Stimulated activated CD4-positive, alpha-beta T cell treated with anti-CD3 and anti-CD28 coated beads, TNF-alpha, amount 100 ng/mL, for 1 hour (primary cell): ENCODE measurements at places on chromosomes 2 and 18.

- DNase-seq, result no peak
Measured at GRCh38 chr2:79910643-79911042, 393.9 kb downstream of the LRRTM1 start.

- DNase-seq, result no peak
Measured at GRCh38 chr2:14552286-14552685, 80.2 kb upstream of the LRATD1 start.

- no peak for DNase-seq
Measured at GRCh38 chr2:220011859-220012258, 384.4 kb downstream of the SLC4A3 start.

DNA sequence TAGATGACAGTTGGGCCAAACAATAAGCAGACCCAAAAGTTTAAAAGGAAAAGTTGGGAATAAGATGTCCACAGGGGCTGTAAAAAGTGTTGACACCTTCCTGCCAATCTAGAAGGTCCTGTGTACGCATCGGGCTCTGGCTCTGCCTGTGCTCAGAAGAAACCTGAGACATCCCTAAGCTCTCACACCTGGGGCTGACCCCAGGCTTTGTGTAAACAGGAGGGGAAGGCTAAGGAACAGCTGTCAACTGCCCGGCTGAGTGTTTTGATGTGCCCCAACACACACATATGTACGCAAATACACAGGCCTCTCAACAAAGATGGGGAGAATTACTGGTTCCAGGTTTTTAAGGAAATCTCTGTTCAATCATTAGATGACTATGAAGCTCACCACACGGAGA, 59.5 kb downstream of the TMEM131 start:
- no peak for DNase-seq

DNA sequence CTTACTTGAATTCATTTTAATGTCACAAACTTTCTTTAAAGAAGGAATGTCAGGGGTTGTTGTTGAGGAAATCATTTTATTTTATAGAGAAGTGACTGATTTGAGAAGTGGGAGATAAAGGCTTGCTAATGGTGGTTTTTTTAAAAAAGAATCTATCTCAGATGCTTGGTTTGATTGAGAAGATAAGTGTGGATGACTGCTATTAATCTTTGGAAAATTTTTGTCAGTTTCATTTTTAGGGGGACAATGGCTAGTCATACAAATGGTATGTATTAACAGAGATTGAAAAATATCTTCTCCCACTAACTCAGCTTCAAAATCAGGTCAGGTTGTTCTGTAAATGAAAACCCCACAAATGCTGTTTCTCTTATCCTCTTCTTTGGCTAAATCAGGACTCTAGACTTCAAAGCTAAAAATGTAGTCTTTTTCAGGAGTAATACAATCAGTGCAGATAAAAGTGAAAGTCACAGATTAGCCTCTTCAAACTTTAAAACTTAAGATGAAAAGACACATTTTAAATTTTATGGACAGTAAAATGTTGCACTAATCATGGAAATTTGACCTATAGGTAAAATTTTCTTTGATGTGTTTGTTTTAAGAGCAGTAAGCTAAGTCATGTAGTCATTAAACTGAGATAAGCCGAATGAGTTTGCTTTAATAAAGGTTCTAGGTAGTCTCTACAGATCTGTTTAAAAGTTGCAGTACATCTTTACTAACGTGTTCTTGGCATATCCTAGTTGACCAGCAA, 674.2 kb upstream of the VRK2 start:
- DNase-seq, result no peak

DNA sequence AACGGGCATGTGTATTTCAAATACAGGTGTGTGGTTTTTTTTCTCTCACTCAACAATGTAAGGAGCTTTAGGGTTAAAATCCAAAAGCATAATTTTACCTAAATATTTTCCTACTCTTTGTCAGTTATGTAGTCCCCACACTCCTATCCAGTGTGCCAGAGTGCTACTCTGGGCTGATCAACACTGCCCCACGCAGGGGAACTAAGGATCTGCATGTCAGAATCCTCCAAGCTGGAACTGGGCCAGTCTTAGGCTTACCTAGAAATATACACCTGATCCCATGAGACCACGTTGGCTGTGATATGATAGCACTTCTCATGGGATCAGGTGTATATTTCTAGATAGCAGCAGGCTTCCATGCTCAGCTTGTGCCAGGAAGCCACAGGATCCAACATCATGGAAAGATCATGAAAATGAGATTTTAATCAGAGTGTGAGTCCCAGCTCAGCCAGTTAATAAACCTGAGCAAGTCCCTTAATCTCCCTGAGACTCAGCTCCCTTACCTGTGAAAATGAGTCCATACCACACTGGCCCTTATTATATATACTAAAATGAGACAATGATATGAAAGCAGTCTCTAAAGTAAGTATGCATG, 29.7 kb downstream of the CCDC141 start:
- DNase-seq, result peak; percentile 30

DNA sequence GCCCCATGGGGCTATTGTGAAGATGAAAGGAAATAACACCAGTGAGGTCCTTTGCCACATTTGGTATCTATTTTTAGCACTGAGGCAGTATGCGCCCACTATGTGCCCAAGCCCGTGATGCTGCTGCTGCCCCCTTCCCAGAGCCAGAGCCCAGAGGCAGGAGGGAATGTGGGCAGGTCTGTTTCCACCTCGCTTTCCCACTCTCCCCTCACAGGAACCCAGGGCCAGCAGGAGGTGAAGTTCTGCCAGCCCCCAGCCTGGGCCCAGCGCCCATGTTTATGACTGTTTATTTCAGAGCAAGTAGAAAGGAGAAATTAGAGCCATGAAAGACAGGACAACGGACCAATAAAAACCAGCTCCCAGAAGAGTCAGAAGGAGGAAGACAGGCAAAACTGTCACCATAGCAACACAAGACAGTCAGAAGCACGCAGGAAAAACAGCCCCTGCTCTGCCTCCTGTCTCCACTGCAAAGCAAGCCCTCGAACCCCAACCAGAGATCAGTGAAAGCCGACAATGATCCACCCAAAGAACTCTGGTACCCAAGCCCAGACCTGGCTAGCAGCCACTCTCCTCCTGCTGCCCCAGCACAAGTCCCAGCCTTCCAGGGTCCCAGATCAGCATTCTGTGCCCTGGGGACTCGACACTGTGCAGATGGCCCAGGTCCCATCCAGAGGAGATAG, 1.4 kb downstream of the CYRIA start:
- DNase-seq, result no peak

- no peak for DNase-seq
Measured at GRCh38 chr2:20925265-20925889, 102.5 kb upstream of the LDAH start.

GRCh38 chr2:28833740-28834470, 23.3 kb downstream of the SPDYA start:
- DNase-seq, result no peak

- DNase-seq, result no peak
Measured at GRCh38 chr2:216554755-216555154, 56.1 kb downstream of the RPL37A start.

DNA sequence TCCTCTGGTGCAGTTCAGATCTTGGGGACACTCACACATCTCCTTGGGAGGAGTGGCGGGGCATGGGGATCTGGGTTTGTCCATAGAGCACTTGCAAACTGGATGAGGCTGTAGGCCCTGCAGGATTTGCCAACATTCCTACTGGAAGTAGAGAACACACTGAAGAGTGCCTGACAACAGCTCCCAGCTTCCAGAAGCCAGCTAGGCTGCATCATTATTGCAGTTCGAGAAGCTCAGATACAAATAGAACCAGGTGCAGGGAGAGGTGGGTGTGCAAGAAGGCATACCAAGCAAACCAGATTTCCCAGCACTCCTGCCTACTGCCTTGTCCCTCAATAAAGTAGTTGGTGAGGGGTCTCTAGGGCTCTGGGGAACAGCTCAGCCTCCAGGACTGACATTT, 52.5 kb downstream of the RHOB start:
- no peak for DNase-seq

DNA sequence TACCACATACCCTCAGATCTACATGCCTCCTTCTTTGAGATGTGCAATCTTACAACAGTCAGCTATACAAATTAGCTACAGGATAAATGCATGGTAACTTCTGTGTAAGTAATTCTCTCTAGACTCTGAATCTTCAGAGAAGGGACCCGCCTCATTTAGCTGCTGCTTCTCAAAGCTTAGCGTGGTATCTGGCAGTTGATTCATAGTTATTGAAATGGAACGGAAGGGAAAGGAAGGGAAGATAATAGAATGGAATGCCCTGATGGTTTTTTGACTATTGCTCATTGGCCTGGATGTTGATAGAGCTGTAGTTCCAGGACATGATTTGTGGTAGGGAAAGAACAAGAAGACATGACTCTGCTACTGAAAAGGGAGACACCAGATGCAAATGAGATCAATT, 498.1 kb upstream of the CRIM1 start:
- no peak for DNase-seq

- DNase-seq, result no peak
Measured at GRCh38 chr2:134771313-134771801, 52.6 kb upstream of the TMEM163 start.

GRCh38 chr2:117948615-117949014, 65.3 kb downstream of the CCDC93 start:
- DNase-seq, result no peak

DNA sequence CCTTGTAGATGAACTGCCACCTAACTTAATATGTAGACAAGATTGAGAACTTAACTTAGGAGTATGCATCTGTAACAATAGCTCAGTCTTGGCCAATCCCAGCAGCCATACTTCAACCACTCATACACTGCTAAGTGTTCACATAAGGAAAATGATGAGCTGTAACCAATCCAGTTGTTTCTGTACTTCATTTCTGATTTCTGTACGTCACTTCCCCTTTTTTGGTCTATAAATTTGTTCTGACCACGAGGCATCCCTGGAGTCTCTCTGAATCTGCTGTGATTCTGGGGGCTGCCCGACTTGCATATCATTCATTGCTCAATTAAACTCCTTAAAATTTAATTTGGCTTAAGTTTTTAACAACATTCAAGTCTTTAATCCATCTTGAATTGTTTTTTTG, 6.4 kb downstream of the SH3YL1 start:
- no peak for DNase-seq

GRCh38 chr2:86045541-86045940, 60.1 kb downstream of the POLR1A start:
- DNase-seq, result no peak

DNA sequence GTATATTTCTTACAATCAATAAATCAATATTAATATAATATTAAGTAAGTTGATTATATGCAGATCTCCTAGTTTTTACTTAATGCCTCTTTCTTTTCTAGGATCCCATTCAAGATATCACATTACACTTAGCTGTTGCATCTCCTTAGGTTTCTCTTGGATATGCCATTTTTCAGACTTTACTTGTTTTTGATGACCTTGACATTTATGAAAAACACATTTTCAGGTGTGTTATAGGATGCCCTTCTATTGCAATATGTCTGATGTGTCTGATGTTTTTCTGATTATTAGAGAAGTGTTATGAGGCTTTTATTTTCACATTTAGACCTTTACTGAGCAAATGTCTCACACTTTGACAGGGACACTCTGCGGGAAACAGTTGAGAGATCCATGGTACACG, 933.6 kb upstream of the CNTNAP5 start:
- no peak for DNase-seq

- no peak for DNase-seq
Measured at GRCh38 chr18:48412339-48412929, 3.3 kb upstream of the ZBTB7C start.

DNA sequence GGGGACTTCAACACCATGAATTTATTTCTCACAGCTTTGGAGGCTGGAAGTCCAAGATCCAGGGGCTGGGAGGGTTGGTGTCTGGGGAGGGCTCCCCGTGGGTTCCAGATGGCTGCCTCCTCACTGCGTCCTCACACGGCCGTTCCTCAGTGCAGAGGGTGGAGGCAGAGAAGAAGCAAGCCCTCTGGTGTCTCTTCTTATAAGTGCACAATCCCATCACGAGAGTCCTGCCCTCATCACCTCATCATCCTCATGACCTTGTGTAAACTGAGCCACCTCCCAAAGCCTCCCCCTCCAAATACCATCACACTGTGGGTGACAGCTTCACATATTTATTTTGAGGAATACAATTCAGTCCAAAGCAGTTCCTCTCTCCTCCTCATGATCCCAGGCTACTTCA, 26.3 kb downstream of the TMEM163 start:
- DNase-seq, result no peak

DNA sequence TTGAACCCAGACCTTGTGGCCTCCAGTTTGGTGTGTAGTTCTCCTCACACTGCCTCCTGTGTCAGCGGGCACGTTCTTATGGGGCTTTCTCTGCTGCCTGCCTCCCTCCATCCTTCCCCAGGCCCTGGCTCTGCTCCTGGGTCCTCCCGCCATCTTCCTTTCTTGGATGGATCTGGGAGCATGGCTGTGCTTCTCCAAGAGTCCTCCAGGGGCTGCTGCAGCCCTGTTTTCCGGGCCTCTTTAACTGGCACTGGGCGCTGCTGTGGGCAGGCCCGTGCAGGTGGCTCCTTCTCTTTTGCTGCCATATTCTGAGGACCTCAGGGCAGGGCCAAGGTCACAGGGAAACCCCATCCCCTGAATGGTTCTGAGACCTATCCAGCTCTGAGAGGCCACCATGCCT, 17.8 kb downstream of the THNSL2 start:
- DNase-seq, result no peak

GRCh38 chr2:235914756-235915155, 253.4 kb downstream of the GBX2 start:
- DNase-seq, result no peak

DNA sequence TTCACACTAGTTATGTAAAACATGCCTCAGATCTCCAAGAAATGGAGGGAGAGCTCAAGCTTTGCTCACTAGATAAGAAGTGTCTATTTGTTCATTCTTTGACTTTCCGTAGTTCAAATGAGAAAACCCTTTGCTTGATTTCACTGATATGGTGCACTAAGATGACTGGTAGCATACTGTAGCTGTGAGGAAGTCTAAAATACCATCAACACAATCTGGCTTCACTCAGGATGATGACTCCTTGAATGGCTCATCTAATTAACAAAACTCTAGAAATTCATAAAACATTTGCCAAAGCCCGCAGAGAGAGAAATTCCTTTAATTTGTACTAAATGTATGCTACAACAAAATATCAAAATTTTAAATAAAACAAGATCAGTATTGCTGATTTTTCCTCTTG, 152.8 kb upstream of the STK17B start:
- no peak for DNase-seq

- DNase-seq, result no peak
Measured at GRCh38 chr18:986051-986450, 81.4 kb downstream of the ADCYAP1 start.

DNA sequence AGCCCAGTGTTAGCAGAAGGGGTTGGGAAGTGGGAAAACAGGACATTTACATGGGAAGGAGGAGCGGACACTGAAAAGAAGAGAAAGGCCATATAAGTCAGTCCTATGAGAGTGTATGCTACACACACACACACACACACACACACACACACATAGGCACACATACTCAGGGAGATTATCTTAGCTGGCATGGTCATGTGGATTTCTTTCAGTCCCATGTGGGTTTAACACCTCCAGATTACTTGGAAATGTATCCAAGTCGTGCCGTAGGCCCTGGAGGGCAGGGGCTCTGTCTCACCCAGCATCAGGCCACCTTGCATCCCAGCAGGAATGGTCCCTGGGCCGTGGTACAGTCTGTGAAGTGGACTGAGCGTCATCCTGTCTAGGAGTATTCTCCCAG, 113.3 kb upstream of the CAPN13 start:
- no peak for DNase-seq
